ENCODE measurements at places on chromosomes 3 and 15.

DNA sequence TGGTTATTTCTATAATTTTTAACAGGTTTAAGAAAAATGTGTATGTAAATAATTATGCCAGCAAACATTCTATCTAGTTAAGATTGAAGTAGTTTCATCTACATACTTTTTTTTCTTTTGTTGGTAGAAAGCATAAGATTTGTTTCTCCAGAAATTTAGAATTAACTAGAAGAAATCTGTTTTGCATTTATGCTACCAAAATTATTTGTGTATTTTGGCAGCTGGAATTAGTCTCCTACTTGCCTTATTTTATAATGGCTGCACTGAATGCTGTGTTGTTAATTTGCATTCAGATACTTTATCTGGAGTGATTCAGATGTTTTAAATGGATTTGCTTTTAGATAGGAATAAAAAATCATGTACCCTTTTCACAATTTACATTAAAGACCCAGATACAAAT lies 100.2 kb upstream of the NAALADL2 start:
- DNase-seq, result no peak

- DNase-seq, result peak; percentile 63
Measured at GRCh38 chr3:189961522-189962161, 159.1 kb downstream of the P3H2 start.

GRCh38 chr15:72229076-72229946 lies 1.7 kb downstream of the PKM start:
- peak; percentile 67 for DNase-seq

GRCh38 chr15:66148187-66148586 lies 105.4 kb downstream of the MEGF11 start:
- DNase-seq, result no peak

GRCh38 chr3:163809540-163809993 lies 1268.7 kb downstream of the SI start:
- DNase-seq, result no peak

DNA sequence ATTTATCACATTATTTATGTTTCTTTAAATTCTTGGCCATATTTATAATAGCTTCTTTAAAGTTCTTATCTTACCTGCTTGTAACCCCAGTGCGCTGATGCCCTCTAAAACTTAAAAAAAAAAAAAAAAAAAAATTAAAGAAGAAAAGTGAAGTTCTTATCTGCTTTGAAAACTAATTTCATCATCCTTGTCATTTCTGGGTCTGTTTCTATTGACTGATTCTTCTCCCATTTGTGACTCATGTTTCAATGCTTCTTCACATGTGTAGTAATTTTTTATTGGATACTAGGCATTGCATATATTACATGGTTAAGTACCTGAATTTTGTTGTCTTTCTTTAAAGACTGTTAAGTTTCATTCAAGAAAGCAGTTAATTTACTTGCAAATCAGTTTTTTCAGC lies 3.4 kb upstream of the SEC22A start:
- no peak for DNase-seq

DNA sequence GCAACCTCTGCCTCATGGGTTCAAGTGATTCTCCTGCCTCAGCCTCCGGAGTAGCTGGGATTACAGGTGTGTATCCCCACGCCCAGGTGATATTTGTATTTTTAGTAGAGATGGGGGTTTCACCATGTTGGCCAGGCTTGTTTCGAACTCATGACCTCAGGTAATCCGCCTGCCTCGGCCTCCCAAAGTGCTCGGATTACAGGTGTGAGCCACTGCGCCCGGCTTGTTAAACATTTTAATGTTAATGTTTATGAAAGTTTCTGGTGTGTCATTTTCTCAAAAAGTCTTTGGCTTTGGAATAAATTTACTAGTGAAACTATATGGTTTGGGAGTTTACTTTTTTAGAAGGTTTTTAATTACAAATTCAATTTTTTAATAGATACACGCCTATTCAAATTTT lies 698.8 kb downstream of the MECOM start:
- DNase-seq, result no peak

- DNase-seq, result no peak
Measured at GRCh38 chr3:55621648-55622047, 134.5 kb upstream of the WNT5A start.

GRCh38 chr3:15629860-15630597 lies 28.5 kb downstream of the BTD start:
- DNase-seq, result peak; percentile 84

DNA sequence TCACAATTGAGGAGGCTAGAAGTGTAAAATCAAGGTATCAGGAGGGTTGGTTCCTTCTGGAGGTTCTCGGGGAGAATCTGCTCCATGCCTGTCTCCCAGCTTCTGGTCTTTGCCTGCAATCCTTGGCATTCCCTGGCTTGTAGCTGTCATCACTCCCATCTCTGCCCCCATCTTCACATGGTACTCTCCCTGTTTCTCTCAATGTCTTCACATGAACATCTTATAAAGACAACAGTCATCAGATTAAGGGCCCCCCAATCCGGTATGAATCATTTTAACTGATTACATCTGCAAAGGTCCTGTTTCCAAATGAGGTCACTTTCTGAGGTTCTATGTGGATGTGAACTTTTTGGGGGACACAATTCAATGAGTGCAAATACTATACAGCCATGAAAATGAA lies 113.0 kb upstream of the GALNT15 start:
- no peak for DNase-seq

- no peak for DNase-seq
Measured at GRCh38 chr3:61060411-61060861, 190.8 kb downstream of the FHIT start.

DNA sequence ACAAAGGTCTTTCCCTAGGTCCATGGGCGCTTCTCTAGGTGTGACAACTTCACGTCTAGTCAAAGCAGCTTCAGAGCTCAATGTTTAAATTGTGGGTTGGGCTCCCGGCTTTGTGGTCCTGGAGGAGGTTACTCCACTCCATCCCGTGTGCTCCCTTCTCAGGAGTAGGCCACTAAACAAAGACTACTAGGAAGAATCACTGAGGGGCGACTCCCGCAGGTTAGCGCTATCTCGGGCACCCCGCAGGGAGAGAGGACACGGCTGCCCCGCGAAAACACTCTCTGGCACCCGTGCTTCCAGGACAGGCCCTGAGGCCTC lies 500 bp downstream of the PARP6 start:
- no peak for DNase-seq

GRCh38 chr15:62550106-62550505 lies 385.0 kb upstream of the C2CD4B start:
- no peak for DNase-seq

- DNase-seq, result no peak
Measured at GRCh38 chr3:190615607-190616006, 101.7 kb downstream of the IL1RAP start.

GRCh38 chr3:128007033-128007424 lies 45.2 kb upstream of the SEC61A1 start:
- DNase-seq, result no peak

DNA sequence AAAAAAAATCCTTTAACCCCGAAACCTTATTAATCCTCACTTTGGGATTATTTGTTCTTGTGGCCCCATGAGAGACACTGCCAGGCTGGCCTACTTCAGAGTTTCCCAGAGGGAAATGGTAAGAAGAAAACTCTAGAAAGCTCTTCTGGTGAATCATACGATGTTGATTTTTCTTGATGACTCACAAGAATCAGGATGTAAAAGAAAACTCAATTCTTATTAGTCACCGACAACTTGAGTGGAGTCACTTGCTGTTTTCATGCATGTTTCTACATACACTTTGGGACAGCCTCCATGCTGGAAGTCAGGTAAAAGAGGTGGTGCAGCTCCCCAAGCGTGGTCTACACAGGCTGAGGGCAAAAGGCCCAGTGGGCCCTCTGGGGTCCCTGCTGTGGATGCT lies 42.8 kb downstream of the MYO5C start:
- no peak for DNase-seq

- DNase-seq, result no peak
Measured at GRCh38 chr15:51186891-51187290, 92.2 kb upstream of the TNFAIP8L3 start.

DNA sequence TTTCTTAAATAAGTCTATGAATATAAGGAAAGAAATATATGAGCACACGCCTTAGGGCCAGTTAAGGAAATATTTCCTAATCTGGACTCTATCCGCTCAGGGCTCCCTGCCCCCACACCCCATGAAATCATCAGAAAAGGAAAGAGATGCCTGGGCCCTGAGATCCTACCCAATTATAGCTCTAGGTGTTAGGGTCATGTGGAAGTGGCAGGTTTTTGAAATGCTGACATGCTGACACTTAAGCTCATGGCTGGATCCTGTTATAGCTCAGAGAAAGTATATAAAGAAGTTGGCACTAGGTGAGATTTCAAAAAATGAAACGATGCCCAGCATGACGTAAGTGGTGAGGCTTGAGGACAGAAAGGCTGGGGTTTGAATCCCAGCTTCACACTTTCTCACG lies 43.5 kb upstream of the AKAP13 start:
- no peak for DNase-seq

DNA sequence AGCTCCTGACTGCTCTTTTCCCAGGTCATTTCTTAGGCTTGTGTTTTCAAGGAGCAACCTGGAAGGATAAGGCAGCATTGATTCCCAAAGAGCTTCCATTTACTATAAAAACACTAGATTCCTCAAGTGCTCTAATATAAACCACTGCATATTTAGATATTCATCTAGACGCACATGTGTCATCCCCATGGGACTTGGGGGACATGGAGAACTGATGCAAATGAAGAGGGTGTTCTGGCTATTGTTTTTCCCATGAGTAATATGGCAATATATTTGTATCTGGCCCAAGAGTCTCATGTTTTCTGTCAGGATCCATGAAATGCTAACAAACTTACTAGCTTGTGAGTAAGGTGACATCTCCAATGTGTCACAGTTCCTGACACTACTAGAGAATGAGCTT lies 31.3 kb downstream of the HACD2 start:
- no peak for DNase-seq

DNA sequence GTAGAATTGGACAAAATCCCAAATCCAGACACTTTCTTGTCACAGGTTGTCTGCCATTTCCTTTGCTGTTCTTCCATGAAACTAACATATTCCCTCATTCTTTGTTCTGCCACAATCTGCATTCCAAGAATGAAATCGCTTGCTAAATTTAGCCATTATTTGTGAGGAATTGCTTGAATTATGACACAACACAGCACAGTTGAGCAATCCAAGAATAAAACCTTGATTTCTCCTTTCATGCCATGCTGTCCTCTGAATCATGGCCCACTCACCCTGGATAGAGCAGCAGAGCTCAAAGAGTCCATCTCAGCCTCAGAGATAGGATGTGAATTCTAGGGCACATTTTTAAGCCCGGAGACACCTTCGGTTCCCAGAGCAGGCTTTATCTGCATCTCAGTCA lies 35.2 kb upstream of the GREM1 start:
- no peak for DNase-seq

DNA sequence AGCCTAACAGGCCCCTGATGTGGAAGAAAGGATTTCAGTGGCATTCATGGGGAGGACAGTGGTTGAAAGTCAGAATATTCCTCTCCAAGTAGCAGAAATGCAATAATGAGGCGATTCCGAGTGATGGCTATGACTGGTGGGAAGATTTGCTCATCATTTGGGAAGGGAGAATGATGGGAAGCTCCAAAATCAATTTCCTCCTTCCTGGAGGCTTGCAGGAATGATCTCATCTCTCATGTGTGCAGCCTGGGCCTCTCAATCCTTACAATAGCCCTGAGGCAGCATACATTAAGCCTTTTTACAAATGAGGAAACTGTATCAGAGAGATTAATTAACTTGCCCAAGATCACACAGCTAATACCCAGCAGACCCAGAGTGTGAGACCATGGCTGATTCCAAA lies 58.7 kb downstream of the BOC start:
- DNase-seq, result no peak

- no peak for DNase-seq
Measured at GRCh38 chr3:149579161-149579560, 78.7 kb downstream of the WWTR1 start.

DNA sequence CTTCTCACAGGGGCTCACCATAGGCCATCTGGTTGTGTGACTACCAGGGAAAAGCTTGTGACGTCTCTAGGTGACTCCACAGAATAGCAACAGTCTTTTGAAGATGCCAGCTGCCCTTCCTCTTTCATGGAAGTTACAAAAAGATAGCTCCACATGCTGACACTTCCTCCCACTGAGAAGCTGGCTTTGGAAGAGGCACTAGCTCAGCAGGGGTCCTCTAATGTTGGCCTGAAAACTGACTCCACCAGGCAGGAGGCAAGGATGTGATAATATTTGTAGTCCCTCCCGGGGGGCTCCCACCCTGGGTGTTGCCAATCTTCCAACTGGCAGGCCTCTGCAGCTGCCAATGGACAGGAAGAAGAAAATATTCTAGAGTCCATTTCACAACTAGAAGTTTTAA lies 343.5 kb downstream of the NEK10 start:
- no peak for DNase-seq

GRCh38 chr15:40754883-40755811 lies at the start of gene RMDN3:
RMDN3 (minus strand) TSS chr15:40755254; CDS start chr15:40754783, 471 bp downstream.
- DNase-seq, result peak; percentile 93

GRCh38 chr15:49045751-49046219 lies 461 bp downstream of the SECISBP2L start:
- no peak for DNase-seq

- no peak for DNase-seq
Measured at GRCh38 chr15:33608714-33609113, 297.9 kb downstream of the RYR3 start.

GRCh38 chr3:111732252-111732879 lies 126.7 kb upstream of the PHLDB2 start:
- no peak for DNase-seq

- DNase-seq, result no peak
Measured at GRCh38 chr3:105527949-105528348, 161.2 kb downstream of the ALCAM start.

DNA sequence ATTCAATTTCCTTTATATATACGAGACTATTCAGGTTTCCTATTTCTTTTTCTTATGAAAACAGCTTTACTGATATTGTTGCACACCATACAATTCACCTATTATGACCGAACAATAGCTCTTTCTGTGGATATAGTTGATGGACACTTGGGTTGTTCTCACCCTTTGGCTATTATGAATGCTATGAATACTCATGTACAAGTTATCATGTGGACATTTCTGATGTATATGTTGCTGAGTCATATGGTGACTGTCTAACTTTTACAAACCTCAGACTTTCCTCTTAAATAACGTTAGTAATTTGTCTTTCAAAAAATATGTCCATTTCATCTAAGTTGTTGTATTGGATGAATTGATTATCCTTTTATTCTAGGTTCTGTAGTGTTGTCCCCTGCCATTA lies 15.7 kb upstream of the USF3 start:
- no peak for DNase-seq

- DNase-seq, result no peak
Measured at GRCh38 chr15:62766599-62766998, 275.9 kb upstream of the TPM1 start.

DNA sequence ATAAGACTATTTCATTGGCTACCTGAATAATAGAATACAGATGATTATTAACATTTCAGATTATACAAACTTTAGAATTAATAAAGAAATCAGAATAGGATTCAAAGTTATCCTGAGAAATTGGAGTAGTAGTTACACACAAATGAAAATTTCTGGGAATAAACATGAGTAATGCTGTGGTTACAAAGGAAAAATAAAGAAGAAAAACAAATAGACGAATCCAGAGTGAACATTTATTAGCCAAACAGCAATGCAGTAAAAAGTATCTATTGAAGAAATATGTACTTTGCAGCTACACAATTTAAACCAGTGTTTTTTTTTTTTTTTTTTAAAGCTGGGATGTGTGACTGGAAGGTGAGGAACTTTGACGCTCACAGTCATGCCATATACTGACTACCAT lies 1159.2 kb downstream of the TUSC7 start:
- no peak for DNase-seq

Measured in CD4-positive, alpha-beta T cell treated with Interleukin-17A for 1 hour (primary cell).